ENCODE measurements at places on chromosomes 16 and 17. TPM values are rescaled to one million over a fixed set of nuclear protein-coding genes. Genes with fewer than 3 reads are reported as not detected.

Gene CPHXL2
- not detected for total RNA-seq

Gene MT1A
- not detected for total RNA-seq

Gene MRC2
- total RNA-seq, result 210 TPM

Gene PPY
- total RNA-seq, result not detected

Gene KRT40
- not detected for total RNA-seq

Gene WFDC1
- total RNA-seq, result 0.17 TPM

Gene SCGB1C2
- total RNA-seq, result not detected

Gene CCL17
- total RNA-seq, result not detected

Gene ZNF689
- 2.5 TPM for total RNA-seq

Gene XYLT1
- total RNA-seq, result 16.2 TPM

Gene ZNF764
- total RNA-seq, result 2.0 TPM

Gene KRTAP4-4
- not detected for total RNA-seq

Gene TBX6
- total RNA-seq, result 0.16 TPM

Gene RNF40
- total RNA-seq, result 54.0 TPM

Gene MYH3
- 0.16 TPM for total RNA-seq

Gene CA5A
- total RNA-seq, result not detected

All from bronchial smooth muscle cell (primary cell).